ENCODE measurements at places on chromosomes 5 and 9.

DNA sequence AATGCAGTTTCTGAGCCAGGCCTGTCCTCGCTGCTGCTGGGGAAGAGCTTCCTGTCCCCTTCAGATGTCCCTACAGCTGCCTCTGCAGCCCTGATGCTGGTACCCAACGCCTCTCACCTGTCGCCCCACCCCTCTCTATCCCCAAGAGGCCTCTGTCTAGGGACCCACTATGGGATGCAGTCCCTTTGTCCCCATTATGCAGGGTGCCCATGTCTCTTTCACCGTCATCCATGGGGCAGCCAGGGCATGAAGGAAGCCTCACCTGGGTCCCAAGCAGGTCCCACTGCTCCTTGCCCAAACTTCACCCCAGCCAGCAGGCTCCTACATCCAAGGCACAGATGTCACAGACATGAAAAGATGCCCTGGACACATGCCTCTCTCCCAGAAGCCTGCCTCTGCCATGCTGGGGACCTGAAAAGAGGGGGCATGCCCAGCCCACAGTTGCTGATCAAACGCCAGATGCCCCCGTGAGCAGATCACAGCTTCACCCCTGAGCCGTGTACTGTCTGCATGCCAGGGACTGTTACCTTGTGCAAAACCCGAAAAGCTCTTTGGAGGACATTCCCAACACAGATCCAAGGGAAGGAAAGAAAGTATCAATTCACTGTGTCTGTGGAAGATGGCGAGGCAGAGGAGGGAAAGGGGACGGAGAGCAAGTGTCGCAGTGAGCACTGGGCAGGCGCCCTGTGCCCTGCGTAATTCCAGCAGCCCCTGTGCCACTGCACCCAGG is 81.0 kb downstream of the ADAMTS2 start:
- no peak for DNase-seq

- no peak for DNase-seq
These were observed 142.4 kb downstream of the C9orf152 start for GRCh38 chr9:110065532-110065931.

DNA sequence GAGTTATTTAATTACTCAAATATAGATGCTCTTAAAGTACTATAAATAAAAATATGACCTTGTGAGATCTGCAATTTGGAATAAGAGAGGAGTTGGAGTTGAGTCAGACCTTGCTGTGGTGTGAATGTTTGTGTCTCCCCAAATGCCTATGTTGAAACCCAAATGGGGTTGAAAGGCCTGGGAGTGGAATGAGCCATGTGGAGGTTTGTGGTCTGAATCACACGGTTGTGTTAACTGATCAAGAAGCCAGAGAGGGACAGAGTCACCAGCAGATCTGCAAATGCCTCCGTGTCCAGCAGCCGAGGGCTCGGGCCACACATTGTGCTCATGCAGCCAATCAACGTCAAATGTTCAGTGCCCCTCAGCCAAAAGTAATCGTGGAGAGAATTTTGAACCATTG is 404.4 kb downstream of the ICE1 start:
- DNase-seq: no peak

DNA sequence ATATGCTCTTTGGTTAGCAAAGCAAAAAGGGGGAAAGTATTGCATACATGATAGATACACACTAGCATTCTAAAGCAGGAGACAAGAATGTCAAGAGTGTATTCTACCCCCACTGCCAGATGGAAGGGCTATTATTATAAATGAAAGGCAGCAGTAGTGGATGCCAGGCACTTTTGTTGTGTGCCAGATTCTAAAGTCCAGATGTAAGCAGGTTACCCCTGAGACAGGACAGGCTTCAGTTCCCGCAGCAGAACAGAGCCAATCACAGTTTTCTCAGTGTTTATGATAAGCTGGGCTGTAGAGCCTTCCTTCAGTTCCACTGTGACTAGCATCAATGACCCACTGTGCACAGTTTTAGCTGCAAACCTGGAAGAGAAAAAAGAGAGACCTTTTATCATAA is 226.6 kb upstream of the TBCA start:
- DNase-seq: no peak

DNA sequence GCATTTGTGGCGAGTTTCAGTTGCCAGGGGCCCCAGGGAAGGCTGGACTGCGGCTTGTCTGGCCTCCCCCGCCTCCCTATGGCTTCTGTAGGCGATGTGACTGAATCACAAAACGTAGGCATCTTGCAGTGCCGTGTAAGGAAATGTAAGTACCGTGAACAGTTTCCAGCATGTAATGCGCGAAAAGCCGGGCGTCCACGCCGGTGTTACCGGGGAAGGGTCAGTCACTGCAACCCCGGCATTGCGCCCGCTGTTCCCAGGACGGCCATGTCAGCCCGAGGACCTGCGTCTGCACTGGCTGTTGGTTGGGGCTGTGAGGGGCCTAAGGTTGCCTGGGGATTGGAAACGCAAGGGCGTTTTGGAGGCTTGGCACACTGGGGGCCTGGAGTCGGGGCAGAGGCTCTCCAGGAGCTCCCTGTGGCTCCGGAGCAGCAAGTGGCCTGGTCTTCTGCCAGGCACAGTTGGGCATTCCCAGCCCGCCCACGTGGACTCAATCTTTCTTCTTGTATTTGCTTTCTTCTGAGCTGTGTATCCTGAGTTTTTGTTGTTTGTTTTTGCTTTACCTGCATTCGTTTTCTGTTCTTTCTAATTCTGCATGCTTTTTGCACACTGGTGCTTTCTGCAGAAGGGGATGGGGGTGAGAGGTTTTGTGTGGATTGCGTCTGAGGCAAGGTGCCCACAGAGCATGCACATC is 36.9 kb upstream of the PLEKHG4B start:
- DNase-seq: no peak

DNA sequence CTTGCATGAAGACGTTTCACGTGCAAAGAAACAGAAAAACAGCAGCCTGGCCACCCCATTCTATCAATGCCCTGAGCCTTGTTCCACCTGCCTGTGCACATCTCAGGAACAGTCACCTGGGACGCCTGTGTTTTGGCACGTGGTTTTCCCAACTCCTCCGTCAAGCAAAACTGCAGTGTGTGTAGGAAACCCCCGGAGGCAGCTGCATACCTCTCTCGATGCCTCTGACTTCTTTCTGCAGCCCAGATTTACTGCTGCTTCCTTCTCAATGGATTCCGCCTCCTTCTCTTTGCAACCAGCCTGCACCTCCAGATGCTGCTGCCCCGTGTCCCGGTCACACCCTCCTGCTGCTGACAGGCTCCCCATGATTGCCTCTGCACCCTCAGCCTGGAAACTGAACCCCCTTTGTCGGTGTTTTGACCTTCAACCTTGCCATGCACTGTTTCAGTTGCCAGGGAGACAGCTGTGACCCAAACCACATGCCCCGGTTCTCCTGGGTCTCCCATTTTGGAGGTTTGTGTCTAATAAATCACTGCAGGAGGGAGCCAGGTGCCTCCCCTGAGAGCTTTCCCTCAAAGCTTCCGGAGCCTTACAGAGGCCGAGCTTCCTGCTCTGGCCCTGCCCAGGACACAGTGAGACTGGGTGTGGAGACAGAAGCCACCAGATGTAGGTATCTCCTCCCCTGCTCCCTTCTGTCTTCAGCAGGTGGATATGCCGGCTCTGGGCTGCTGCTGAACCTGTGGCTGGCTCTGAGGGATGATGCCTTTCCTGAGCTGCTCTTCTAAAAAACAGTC is 395.5 kb upstream of the IRX1 start:
- no peak for DNase-seq

- DNase-seq: no peak
These were observed 145.7 kb downstream of the EBF1 start for GRCh38 chr5:158953929-158954534.

DNA sequence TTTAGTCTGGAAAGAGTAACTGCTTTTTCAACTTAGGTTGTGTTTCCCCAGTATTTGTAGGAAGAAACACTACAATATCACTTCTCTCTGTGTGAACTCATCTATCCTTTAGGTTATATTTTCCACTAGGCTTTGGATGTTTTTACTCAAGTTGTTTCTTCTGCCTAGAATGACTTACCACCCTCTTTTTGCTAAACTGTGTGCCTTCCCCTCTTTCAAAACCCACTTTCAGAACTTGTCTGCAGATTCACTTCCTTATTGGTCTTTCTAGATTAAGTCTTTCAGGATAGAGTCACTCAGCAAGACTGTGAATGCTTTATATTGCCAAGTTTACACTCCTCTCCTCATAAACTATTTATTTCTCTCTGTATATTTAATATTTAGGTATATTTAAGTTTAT is 14.2 kb upstream of the CAST start:
- DNase-seq: no peak

DNA sequence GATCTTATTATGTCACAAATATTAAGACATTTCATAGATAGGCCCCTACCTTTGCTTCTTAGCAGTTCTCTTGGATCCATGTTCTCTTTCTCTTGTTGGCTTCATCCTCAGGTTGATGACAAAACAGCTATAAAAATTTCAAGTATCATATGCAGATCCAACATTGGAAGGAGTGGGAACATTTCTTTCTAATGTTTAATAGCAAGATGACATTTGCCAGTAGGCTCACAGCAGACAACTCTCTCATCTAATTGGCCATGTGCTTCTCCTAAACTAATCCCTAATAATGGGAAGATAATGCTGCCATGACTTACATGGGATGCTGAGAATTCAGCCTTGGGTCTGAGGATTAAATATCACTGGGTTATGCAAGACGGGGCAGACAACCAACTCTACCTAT is 485.5 kb upstream of the SEMA6A start:
- DNase-seq: no peak

DNA sequence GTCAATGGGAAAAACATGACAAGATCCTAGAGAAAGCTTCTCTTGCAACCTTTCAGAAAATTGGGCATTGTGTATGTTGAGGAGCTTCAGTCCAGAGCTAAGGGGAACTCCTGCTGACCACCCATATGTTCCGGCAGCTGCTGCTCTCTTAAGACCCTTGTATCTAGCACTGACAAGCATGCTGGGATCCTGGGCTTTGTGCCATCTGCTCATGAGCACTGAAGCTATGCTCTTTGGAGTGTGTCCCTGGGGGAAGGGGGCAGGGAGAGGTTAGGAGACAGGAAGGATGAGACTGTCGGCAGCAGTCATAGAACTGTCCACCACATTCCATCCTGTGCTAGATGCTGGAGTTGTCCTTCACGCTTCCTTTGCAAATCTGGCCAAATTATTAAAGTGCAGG is 109.3 kb downstream of the JAKMIP2 start:
- DNase-seq: no peak

DNA sequence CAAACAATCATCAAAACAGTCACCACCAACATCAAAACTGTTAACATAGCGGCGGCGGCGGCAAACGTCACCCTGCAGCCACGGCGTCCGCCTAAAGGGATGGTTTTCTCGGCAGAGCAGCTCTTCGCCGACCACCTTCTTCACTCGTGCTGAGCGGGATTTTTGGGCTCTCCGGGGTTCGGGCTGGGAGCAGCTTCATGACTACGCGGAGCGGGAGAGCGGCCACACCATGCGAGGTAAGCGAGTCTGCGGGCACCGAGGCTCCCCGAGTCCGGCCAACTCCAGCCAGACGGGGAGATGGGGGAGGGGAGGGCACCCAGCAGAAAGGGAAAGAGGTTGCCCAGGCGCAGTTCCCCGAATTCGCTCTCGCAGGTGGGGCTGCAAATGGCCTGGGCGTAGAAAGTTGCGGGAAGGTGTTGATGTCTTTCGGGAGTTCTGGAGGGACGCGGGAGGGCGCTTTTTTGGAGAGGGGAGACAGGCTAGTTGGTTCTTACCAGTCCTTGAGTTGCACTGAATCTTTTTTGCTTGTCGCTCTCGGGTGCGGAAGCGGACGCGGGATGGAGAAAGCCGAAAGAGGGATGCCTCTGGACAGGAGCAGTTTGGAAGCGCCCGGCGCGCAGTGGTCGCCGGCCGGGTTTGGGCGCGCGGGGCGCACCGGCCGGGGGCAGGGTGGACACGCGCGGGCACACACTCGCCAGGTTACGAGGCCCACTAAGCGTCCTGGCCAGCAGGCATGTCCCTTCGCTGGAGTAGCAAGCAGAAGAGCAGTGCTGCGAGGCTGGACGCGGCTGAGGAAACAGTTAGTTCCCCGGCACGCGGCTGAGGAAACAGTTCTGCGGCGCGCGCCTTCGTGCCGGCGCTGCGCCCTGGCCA is 849 bp downstream of the RORB start:
- no peak for DNase-seq

DNA sequence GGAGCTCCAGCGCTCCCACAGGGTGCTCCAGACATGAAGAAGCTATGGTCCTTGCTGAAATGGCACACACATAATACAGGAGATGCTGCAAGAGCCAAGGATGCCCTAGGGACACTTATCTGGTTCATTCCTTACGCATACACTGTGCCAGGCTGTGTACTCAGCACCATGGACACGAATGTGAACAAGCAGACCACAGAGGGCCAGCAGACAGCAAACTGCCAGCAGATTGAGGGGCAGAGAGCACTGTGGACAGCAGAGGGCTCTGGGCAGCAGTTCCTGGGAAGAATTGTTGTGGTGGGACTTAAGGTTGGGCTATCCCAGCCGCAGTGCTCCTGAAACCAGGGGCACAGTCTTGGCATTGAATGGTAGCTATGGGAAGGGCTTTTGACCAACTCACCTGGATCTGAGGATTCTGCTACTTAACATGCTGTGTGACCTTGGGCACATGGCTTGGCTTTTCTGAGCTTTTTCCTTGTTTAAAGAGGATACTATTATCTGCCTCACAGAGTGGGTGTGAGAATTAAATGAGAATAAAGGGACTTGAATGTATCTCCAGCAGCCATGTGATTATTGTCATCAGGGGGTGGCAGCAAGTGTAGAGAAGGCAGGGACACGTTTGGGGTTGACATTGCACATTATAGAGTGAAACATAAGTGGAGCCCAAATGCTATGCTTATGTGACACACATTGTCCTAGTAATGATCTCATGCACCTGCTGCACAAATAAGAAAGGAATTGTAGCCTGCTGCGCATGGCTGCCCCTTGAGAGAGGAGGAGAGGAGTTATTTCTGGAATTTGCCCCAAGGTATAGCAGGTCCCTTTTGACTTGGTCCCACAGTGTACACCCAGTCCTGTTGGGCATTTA is 30.1 kb downstream of the PPARGC1B start:
- no peak for DNase-seq

- no peak for DNase-seq
These were observed 657.4 kb downstream of the BRINP1 start for GRCh38 chr9:118711843-118712242.

GRCh38 chr9:70389621-70390266 is 24.7 kb downstream of the KLF9 start:
- no peak for DNase-seq
